Suprapubic skin (tissue), 4 donors: ENCODE measurements at places on chromosomes 4 and X.

DNA sequence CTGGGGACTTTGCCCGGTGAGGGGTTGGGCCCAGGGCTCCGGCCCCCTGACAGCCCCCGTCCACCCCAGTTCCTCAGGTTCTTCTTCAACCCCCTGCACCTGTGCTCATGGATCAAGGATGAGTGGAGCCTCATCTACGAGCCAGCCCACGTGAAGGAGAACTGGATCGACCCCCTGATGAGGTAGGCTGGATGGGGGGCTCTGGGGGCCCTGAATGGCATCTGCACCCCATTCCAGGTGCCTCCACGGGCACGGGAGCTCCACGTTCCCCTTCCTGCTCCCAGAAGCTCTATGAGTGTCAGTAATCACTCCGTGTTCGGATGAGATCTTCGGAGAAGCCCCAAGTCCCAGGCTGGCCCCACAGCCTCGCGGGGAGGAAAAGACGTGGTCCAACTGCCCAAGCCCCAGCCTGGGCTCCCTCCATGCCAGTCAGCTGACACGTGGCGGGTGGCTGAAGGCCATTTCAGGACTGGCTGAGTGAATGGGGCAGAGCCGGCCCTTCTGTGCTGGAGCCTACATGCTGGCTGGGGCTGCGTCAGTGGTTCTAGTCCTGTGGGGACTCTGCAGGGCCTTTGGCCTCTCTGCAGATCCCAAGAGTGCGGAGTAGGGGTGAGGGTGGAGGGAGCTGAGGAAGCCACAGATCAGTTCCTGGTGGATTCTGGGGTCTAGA, 24.4 kb downstream of the CFAP99 start:
- DNase-seq: no peak

DNA sequence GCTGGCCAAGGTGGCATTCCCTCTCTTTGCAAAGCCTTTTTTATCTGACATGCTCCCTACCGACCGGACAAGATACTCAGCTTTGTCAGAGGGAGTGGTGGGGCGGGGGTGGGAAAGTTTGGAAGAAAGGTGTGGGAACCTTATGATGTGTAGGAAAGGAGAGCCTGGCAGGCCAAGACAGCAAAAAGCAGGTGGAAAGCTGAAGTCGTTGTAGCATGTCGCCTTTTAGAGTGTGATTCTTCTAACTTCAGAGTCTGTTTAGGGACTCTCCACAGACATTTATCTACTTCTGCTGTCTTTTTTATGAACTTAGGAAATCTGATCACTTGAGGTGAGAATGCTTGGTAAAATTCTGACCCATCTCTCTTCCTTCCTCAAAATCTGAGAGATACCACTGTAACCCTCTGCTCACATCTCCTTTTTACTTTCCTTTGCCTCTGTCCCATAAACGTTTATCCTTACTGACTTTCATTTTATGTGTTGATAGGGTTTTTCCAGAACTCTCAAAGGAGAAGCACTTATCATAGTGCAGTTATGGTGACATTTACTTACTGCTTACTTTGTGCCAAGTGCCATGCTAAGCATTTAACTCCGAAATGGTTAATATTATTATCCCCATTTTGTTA, 8.2 kb upstream of the RUFY3 start:
- no peak for DNase-seq

- DNase-seq: no peak
These were observed 68.3 kb upstream of the RBPJ start for GRCh38 chr4:26252349-26253025.

GRCh38 chrX:83916525-83916924, 55.6 kb downstream of the CYLC1 start:
- no peak for DNase-seq

GRCh38 chr4:53582194-53582593, 9.1 kb downstream of the LNX1 start:
- no peak for DNase-seq

GRCh38 chr4:81724925-81725329, 253.2 kb upstream of the RASGEF1B start:
- DNase-seq: peak; percentile 81

GRCh38 chr4:17203797-17204196, 305.4 kb upstream of the LDB2 start:
- DNase-seq: no peak

GRCh38 chr4:165506849-165507248, 128.0 kb downstream of the CPE start:
- no peak for DNase-seq

- no peak for DNase-seq
These were observed 460.3 kb downstream of the SPRY1 start for GRCh38 chr4:123856689-123857545.
